ENCODE measurements at places on chromosomes 11 and 22.

GRCh38 chr11:77770629-77771028 lies 49.9 kb downstream of the RSF1 start:
- DNase-seq = no peak

GRCh38 chr11:9525116-9525515 lies 48.4 kb upstream of the WEE1 start:
- DNase-seq = no peak

DNA sequence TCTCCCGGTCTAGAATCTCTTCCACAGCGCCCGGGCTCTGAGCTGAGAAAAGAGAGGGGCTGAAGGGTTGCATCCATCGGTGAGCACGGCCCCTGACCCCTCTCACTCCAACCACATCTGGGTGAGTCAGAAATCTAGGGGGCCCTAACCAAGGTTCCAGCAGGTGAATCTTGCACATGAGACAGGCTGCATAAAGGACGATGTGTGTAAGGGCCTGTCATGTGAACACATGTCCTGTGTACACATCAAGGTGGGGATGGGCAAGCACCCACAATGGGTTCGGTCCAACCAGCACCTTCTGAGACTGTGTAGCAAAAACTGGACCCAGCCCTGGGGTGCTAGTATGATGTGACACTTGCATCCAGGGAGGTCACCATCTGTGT lies 1.2 kb downstream of the BET1L start:
- DNase-seq = no peak

DNA sequence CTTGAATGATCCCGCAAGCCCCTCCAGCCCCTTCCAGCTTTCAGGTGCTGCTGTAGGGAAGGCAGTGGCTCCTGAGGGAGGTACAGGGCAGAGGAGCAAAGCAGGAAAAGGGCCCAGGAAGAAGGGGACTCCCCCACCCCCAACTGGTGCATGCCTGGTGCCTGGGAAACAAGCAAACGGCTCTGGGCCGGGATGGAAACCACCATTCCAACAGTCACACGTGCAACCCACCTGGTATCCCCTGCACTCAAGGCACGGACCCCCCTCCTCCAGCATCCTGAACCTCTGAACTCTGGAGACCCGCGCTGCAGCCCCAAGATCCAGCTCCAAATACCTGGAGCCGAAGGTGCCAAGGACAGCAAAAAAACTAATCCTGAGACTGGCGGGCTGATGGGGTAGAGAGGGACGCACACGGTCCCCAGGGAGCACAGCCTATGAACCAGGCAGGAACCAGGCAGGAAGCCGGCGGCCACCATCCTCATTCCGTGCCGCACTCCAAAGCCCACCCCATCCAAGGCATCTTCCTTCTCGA lies 537 bp downstream of the SCN4B start:
- DNase-seq = peak; percentile 53

DNA sequence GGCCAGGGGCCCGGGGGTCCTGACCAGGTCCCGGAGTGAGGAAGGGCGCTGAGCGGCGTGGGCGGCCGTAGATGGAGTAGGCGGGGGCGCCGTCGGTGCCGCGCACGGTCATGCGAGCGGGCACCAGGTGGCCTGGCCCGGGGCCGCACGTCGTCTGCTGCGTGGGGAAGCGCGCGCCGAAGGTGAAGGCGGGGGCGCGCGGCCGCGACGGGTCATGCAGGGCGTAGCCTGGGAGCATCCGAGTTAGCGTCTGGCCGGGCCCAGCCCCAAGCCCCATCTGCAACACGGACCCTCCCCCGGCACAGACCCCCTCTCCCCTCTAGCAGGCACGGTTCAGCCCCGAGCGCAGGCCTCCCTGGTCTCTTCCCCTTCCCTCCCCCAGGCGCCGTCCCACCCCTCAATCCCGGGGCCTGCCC lies 1.7 kb upstream of the TYMP start:
- no peak for DNase-seq

DNA sequence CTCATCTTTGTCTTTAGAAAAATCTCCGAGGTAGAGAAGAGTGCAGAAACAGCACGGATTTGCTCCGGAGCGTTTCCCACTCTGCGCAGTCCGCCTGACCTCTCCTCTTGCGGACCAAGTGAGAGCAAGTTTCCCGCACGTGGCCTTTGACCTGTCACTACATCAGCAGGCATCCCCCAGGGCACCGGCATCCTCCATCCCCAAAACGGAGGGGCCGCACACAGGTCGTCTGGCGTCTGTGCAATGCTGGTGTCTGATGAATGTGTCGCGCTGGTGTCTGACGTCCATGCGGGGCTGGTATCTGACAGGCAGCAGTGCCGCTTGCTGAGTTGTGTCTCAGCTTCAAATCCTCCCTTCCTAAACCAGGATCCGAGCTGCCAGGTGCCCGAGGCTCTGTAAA lies 739 bp upstream of the MRGPRE start:
- DNase-seq = no peak

GRCh38 chr11:134338654-134339053 lies 6.9 kb downstream of the GLB1L2 start:
- DNase-seq = no peak

GRCh38 chr11:124915541-124916369 lies 3.3 kb upstream of the HEPN1 start:
- DNase-seq = no peak

- DNase-seq = no peak
Observed at GRCh38 chr22:49308300-49308699, 519.4 kb downstream of the BRD1 start.

Measured in NCI-H82 (cell line).